ENCODE measurements at places on chromosomes 2 and 18.

DNA sequence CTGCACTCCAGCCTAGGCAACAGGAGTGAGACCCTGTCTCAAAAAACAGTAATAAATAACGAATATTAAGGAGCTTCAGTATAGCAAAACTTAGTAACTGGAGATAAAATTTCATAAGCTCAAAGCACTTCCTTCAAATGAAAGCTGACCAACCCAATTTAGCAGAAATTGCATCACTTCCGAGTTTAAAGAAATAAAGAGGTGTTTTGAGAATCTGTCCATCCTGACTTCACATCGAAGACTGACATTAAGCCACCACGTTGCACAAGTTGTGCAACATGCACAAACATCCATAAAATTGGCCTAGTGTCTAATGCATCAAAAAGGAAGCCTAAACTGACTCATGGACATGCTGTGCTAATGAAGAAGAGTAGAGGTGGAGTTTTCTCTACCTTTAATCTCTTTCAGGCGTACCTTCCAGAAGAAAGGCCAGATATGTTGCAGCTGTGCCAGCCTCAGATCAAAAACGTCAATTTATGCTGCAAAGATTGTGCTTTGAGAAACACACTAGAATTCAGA, 7.7 kb upstream of the DSG3 start:
- no peak for DNase-seq

GRCh38 chr18:7122376-7122775, 4.8 kb upstream of the LAMA1 start:
- no peak for DNase-seq

GRCh38 chr2:222566229-222566628, 89.7 kb downstream of the FARSB start:
- DNase-seq: no peak

- DNase-seq: no peak
These were observed 89.4 kb upstream of the APCDD1 start for GRCh38 chr18:10365021-10365500.

- no peak for DNase-seq
These were observed 222.0 kb upstream of the CHAC2 start for GRCh38 chr2:53545604-53546003.

- DNase-seq: no peak
These were observed 57.6 kb downstream of the TRIB2 start for GRCh38 chr2:12774395-12774727.

DNA sequence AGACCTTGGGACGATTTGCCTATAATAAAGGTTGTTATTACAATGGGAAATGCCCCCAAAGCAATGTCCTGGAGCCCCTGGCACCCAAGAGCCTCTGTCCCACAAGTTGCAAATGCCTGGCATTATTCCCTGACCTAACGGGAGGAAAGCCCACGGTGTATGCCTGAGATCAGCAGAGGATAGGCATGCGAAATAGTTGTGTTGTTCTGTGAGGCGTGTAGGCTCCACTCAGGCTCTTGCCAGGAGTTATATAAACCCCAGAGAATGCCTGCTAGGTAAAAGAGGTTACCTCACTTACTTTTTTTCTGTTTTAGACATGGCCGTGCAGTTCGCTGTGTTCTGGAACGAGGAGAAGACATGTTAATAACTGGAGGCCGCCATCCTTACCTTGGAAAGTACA, 52.1 kb downstream of the AOX1 start:
- DNase-seq: no peak

DNA sequence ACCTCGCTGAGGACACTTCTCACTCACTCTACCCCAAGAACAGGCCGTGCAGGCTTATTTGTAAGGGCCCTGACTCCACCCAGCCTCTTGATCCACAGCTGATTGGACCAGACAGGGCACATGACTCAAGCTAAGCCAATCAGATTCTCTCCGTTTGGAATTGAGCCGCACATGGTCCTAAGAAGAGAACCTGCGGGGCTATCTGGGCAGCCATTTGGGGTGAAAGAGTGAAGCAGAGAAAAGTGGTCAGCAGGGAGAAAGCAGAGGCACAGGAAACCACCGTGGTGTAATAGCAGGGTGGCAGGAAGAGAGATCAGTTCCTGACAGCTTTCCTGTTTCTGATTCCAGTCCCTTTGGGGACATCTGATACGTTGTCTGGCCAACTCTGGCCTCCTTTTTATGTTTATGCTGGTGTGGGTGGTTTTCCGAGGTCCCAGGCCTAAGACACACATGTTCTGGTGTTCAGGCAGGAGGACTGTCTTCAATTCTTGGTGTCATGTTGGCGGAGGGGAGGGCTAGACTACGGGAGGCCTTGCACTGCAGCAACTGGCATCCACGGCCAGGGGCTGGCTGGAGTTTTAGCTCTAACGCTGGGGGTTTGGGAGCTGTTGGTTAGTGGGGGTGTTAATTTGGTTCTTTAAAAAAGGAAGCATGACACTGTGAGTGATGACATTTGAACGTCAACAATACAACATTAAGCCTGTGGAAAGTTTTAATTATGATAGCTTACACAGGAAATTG, 26.1 kb upstream of the SPTBN1 start:
- no peak for DNase-seq

DNA sequence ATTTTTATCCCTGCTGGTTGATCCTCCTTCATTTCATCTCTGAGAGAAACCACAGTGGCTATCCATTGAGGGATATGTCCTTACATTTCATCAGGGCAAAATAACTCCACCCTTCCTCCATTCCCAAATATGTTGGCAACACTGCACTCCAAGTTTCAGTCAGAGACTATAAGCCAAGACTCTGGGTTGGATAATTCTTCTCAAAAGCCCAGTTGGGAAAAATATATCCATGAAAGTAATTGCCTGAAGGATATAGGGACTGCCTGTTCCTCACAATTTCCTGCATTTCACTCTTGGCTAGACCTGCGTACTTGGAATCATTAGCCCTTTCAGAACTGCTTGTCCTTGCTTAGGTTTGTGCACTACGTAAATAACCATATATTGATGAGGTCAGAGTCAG, 27.9 kb upstream of the EPB41L3 start:
- no peak for DNase-seq

- no peak for DNase-seq
These were observed 58.1 kb upstream of the TGIF1 start for GRCh38 chr18:3391704-3392466.

DNA sequence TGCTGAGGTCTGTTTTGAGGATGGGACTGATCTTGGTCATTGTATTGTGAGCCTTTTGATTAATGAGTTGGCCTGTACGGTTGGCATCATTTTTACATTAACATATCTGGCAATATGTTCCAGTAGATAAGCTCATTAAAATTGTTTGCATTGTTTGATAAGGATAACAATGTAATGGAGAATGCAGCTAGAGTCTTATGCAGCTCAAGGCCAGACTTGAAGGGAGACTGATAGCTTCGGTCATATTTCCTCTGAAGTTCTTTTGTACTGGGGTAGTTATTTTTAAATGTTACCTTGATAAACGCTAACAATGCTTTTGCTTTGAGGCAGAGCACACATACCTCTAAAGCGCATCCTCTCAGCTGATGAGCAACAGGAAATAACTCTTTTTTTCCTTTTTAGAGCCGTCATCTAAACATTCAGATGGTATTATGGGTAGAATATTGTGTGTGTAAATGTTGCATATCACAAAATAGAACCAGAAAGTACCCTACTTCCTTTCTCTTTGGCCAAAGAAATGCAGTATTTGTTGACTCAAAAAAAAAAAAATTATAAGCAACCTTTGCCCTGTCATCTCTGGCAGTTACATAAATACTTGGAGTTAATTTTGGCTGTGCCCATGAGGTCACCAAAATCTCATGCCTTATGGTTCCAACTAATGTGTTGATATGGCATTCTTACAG, 1.3 kb downstream of the MAPRE2 start:
- no peak for DNase-seq

- no peak for DNase-seq
These were observed 11.1 kb upstream of the MTA3 start for GRCh38 chr2:42557306-42557705.

DNA sequence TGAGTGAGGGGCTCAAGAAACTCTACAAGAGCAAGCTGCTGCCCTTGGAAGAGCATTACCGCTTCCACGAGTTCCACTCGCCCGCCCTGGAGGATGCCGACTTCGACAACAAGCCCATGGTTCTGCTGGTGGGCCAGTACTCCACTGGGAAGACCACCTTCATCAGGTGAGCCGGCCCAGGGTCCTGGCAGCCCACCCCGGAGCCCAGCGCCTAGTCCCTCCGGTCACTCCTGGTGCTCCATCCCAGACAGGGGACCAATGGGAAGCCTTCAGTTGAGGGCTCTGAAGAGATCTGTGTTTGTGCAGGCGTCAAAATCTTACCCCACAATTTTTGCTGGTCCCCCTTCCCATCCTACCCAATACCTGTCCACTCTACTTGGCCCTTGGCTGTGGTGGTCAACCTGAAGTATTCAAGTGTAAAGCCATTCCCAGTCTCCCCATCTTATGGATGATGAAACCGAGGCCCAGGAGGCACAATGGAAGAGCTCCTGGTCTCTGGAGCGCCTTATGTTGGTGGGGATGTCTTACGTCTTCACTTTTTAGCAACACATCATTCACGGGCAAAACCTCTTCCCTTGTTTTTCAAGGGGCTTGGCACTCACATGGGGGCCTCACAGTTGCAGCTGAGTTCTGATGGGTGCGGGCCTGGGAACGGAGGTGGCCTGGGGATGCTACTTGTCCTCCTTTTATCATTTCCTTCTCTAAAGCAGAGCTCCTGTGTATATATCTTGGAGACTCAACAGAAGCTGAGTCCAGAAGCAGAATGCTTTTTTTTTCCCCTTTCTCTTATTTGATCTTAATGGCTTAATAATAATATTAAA, 941 bp downstream of the EHD3 start:
- no peak for DNase-seq

DNA sequence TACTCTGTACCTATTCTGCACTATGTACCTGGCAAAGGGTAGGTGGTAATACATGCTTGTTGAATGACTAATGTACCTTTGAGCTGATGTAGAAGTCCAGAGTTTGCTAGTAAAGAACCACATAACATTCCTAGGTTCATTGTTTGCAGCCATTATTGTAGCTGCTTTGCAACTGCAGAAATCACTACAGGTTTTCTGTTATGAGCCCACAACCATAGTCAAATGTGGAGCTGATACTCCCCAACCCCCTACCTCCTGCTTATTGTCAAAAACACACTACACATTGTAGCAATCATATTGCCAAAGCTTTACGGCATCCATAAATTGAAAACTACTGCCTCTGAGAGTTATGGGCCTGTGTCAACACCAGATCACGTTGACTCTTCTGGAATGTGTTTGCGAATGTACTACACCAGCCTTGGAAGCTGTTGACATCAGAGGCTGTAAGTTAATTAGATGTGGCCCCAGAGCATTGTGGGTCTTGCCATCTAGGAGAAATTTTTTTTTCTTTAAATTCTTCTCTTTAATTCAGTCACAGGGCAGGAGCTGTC, 187.0 kb downstream of the AGPS start:
- no peak for DNase-seq

DNA sequence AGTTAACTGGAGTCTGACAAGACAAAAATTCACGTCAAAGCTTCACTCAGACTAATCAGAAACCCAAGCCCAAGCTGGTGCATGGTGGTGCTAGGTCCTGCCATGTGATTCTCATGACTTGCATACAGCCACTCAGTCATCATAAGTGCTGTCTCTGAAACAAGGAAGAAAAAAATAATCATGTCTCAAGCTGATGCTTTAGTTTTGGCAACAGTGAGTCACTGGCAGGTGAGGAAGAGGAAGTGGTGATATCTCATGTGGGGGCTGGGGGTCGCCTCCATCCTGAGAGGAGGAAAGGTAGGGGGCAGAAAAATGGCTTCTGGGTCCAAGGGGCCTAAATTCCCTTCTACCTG, 136.3 kb downstream of the TMEM163 start:
- DNase-seq: no peak

GRCh38 chr18:22318745-22319407, 98.8 kb downstream of the CTAGE1 start:
- DNase-seq: no peak

DNA sequence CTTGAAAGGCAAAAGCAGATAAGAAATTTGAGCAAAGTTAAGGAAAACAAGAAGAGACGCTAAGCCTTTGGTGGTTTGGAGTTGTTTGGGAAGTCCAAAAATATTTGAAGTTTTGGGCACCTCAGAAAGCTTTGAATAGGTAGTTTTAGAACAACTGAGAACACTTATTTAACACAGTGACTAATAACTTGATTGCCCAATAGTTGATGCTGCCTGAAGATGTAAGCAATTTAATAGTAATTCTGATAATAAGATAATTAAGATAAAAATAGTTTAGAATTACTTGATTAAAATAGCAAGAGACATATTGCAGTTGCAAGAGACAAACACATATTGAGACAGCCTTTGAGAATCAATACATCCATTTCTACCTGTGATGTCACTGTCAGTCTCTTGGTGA, 16.5 kb upstream of the COL3A1 start:
- DNase-seq: no peak

Measured in MG63 (cell line).